ENCODE measurements at places on chromosomes 6 and 20. TPM values are rescaled to one million over a fixed set of nuclear protein-coding genes. Genes with fewer than 3 reads are reported as not detected.

IRF4 gene
- under 0.01 TPM for total RNA-seq

SLC22A2 gene
- not detected for total RNA-seq

- DNase-seq, result peak; percentile 84
Observed at GRCh38 chr6:3990692-3991491, 88.0 kb downstream of the FAM217A start.

- no peak for DNase-seq
Observed at GRCh38 chr20:57609086-57609841, 11.0 kb downstream of the ZBP1 start.

DNA sequence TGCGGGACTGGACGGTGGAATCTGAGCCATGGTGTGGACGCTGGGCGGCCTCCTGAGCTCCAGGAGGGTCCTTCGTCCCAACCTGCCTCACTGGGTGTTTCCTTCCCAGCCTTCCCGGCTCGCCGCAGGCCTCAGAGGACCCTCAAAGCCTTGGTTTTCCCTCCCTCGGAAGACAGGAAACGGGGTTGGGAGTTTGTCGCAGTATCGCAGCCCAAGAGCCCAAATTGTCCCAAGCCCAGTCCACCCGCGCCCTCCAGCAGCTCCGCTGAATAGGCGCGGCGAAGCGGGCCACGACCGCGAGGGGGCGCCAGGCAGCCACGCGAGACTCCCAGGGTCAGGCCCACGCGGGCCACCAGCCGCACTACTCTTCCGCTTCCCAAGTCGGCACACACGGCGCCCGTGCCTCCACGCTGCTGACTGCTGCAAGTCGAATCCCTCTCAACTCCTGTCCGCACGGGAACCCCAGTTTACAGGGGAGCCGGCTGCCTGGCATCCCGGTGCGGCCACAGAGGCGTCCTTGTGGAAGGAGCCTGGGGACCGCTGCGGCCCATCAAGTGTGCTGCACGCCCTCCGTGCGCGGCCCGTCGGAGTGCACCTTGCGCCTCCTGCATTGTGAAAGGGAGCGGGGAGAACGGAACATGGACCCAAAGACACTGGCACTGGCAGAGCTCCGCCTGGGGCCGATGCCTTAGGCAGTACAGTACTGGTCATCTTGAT is 40.4 kb upstream of the HMGA1 start:
- DNase-seq, result peak; percentile 69

- DNase-seq, result no peak
Observed at GRCh38 chr6:119430805-119431204, 81.2 kb upstream of the MAN1A1 start.

PROCR gene
- total RNA-seq, result 46.0 TPM
